ENCODE measurements at places on chromosomes 6 and 20.

- no peak for DNase-seq
- no peaks in the 10 kb centered on the region for H3K36me3 ChIP-seq
- H3K27me3 ChIP-seq, result no peaks in the 10 kb centered on the region
Measured at GRCh38 chr6:91415031-91415605, 828.2 kb upstream of the MAP3K7 start.

DNA sequence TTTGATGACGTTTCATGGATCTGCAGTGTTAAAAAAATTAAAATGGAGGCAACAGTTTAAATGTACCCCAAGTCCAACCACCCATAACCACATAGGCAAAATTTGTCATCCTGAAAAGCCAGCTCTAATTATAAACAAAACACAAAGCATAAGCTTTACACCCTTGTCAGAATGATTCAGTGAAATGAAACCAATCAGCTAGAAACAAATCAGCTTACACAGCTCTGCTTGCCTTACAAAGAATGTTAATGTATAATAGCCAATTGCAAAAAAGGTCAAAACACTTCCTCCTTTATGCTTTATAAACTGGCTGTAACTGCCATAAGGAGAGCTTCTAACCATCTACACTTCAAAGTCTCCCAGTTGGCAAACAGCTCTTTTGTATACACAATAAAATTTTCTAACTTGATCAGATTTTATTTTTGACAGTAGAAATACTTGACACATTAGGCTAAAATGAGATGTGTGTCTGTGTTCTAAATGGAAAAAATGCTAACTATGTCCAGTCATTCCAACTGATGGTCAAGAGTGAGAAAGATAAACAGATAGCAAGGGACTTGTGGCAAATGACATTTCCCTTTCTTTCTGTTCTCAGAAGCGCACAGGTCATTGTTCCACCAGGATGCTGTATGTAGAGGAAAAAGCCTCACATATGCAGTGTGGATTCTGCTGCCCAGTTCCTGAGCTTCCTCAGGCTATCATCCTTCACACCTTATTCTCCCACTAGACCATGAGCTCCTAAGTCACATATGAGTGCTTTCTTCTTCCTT lies 344.3 kb upstream of the ID4 start:
- H3K4me1 ChIP-seq, result no peaks in the 10 kb centered on the region
- no peak overlapping the region for H3K4me3 ChIP-seq
- H3K36me3 ChIP-seq, result no peaks in the 10 kb centered on the region
- no peak for DNase-seq
- H3K27ac ChIP-seq, result no peak overlapping the region

- H3K4me3 ChIP-seq, result no peak overlapping the region
- no peak overlapping the region for H3K27ac ChIP-seq
- no peaks in the 10 kb centered on the region for H3K27me3 ChIP-seq
Measured at GRCh38 chr6:98747273-98747672, 87.1 kb upstream of the POU3F2 start.

- H3K4me3 ChIP-seq, result no peak overlapping the region
- H3K27me3 ChIP-seq, result no peaks in the 10 kb centered on the region
- no peaks in the 10 kb centered on the region for H3K4me1 ChIP-seq
- no peak overlapping the region for H3K27ac ChIP-seq
Measured at GRCh38 chr20:25017257-25017803, 24.8 kb upstream of the APMAP start.

GRCh38 chr6:155943635-155944034 lies 488.0 kb upstream of the NOX3 start:
- H3K27me3 ChIP-seq, result no peaks in the 10 kb centered on the region
- H3K27ac ChIP-seq, result no peak overlapping the region
- DNase-seq, result no peak
- no peak overlapping the region for H3K4me3 ChIP-seq

- H3K27me3 ChIP-seq, result no peaks in the 10 kb centered on the region
- no peaks in the 10 kb centered on the region for H3K4me1 ChIP-seq
- no peak for DNase-seq
- peak overlapping the region; percentile 29 for H3K27ac ChIP-seq
- H3K36me3 ChIP-seq, result no peaks in the 10 kb centered on the region
- H3K4me3 ChIP-seq, result no peak overlapping the region
Measured at GRCh38 chr20:19916531-19917485, 100.4 kb upstream of the NAA20 start.

- no peaks in the 10 kb centered on the region for H3K4me1 ChIP-seq
- H3K27me3 ChIP-seq, result no peaks in the 10 kb centered on the region
- no peak overlapping the region for H3K4me3 ChIP-seq
- DNase-seq, result no peak
- H3K36me3 ChIP-seq, result no peaks in the 10 kb centered on the region
Measured at GRCh38 chr6:12622566-12622965, 94.0 kb upstream of the PHACTR1 start.

DNA sequence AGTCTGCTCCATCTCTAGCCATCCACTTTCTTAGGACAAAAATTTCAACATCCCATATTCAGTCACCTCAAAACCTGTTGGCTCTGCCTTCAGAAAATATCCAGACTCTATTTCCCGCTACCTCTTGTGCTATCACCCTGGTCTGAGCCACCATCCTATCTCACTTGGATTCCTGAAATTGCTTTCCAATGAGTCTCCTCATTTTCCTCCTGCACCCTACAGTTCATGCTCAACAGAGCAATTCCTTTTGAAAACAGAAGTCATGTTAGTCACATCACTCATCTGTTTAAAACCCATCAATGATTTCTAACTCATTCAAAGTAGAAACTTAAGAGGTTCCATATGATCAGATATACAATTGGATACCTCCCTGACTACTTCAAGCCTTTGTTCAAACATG lies 229.9 kb downstream of the ADGRG6 start:
- H3K36me3 ChIP-seq, result no peaks in the 10 kb centered on the region
- H3K27me3 ChIP-seq, result no peaks in the 10 kb centered on the region
- H3K4me3 ChIP-seq, result no peak overlapping the region
- no peak overlapping the region for H3K27ac ChIP-seq
- no peaks in the 10 kb centered on the region for H3K4me1 ChIP-seq

GRCh38 chr6:156954816-156955215 lies 177.6 kb downstream of the ARID1B start:
- H3K36me3 ChIP-seq, result no peaks in the 10 kb centered on the region
- H3K4me3 ChIP-seq, result no peak overlapping the region
- no peaks in the 10 kb centered on the region for H3K27me3 ChIP-seq
- no peak for DNase-seq
